ENCODE measurements at places on chromosomes 12 and 14. TPM values are rescaled to one million over a fixed set of nuclear protein-coding genes. Genes with fewer than 3 reads are reported as not detected.

GRCh38 chr12:14769466-14769968 is 33.8 kb downstream of the WBP11 start:
- H3K4me1 ChIP-seq: peaks cover 22% of the 10 kb centered on the region
- DNase-seq: no peak
- no peaks in the 10 kb centered on the region for H3K27me3 ChIP-seq
- peak overlapping the region; percentile 97 for H3K4me3 ChIP-seq

- H3K4me1 ChIP-seq: peaks cover 22% of the 10 kb centered on the region
- no peaks in the 10 kb centered on the region for H3K27me3 ChIP-seq
- no peaks in the 10 kb centered on the region for H3K36me3 ChIP-seq
- no peak overlapping the region for H3K27ac ChIP-seq
Observed at GRCh38 chr12:124456652-124457152, 110.7 kb downstream of the NCOR2 start.

DNA sequence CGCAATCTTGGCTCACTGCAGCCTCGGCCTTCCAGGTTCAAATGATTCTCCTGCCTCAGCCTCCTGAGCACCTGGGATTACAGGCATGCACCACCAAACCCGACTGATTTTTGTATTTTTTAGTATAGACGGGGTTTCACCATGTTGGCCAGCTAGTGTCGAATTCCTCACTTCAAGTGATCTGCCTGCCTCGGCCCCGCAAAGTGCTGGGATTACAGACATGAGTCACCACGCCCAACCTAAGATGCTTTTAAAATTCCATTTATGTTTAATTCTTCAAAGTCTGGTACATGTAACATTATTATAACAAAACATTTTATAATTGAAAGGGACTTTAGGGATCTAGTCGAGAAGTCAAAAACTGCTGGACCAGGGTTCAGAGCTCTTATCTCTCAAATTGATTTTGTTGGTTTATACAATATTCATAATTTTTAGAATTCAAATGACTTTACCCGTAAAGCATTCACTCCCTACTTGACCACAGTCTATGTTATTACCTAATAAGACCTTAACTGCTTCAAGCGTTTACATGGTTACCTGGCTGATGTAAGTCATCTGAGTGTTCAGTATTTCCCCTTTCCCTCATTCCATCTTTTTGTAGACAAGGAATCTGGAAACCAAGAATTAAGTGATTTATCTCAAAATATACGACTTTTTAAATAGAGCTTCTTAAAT is 28.2 kb downstream of the RAP1B start:
- H3K27ac ChIP-seq: no peak overlapping the region
- no peaks in the 10 kb centered on the region for H3K36me3 ChIP-seq
- no peaks in the 10 kb centered on the region for H3K27me3 ChIP-seq
- DNase-seq: no peak

GRCh38 chr12:94026596-94026995 is 121.8 kb upstream of the PLXNC1 start:
- no peak overlapping the region for H3K4me3 ChIP-seq
- no peak for DNase-seq
- no peaks in the 10 kb centered on the region for H3K27me3 ChIP-seq
- no peaks in the 10 kb centered on the region for H3K4me1 ChIP-seq
- H3K27ac ChIP-seq: no peak overlapping the region

DNA sequence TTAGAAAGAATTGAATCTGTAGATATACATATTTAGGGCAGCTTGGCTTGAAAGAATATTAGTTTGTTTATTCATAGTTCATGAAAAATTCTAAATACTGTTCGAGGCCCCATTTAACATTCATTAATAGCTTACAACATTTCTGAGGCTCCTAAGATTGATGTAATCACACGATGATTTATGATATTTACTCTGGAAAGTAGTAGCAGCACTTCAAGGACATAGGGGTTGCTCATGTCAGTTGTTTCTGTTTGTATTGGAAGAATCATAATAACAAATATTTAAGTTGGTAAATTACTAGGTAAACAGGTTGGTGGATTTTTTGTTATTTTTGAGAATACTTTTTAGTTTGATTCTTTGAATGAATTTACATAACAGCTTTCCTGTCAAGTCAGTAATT is 30.4 kb downstream of the CAND1 start:
- H3K27me3 ChIP-seq: no peaks in the 10 kb centered on the region
- no peaks in the 10 kb centered on the region for H3K4me1 ChIP-seq
- no peak overlapping the region for H3K27ac ChIP-seq
- H3K4me3 ChIP-seq: no peak overlapping the region
- peaks cover 66% of the 10 kb centered on the region for H3K36me3 ChIP-seq

SYNE3 gene
- 1.2 TPM for total RNA-seq

PROX2 gene
- total RNA-seq: not detected

Data from PC-3 (cell line).